NCI-H774 (cell line): ENCODE measurements at places on chromosomes 2 and 18.

- no peak for DNase-seq
Observed at GRCh38 chr2:152523091-152523490, 188.1 kb downstream of the FMNL2 start.

DNA sequence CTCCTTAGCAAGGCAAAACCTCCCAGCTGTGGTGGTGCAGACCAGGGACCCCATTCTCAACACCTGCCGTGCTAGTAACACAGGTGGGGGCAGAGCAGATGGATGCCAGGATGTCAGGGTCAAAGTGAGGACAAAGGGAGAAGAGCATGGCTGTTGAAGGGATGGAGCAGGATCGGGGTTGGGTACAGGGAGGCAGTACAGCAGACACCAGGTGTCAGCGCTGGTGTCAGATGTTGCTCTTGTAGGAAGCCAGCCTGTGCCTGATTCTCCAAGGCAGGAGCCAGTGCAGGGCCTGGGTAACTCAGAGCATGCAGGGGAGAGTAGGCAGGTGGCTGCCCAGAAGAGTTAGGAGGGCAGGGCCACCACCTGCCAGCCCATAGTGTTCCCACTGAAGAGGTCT lies 222.1 kb upstream of the SPRED2 start:
- no peak for DNase-seq

GRCh38 chr2:60934165-60934722 lies 52.9 kb downstream of the REL start:
- DNase-seq, result no peak

DNA sequence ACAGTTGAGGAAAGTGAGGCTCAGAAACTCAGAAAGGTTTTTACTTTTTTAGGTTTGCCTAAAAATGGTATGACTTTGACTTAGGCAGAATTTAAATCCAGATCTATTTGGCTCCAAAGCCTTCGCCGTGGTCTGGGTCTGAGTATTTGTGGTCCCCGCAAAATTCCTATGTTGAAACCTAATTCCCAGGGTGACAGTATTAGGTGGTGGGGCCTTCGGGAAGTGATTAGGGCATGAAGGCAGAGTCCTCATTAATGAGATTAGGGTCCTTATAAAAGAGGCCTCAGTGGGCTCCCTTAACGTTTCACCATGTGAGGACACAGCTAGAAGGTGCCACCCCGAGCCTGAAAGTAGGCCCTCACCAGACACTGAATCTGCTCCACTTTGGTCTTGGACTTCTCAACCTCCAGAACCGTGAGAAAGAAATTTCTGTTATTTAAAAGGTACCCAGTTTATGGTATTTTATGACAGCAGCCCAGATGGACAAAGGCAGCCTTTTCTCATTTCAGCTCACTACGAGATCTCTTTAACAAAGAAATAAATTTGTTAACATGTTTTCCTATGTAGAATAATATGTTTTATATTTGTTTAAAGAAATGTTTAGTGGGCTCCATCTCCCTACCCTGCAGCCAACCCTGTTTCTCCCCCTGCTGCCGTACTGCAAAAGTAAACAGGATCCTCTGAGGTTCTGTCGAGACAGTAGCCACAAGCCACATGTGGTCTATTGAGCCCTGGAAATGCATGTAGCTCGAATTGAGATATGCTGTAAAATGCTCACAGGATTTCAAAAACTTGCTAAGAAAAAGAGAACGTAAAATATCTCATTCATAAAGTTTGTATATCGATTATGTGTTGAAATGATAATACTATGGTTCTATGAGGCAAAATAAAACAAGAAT lies 80.6 kb downstream of the MOGAT1 start:
- DNase-seq, result no peak

GRCh38 chr2:20222769-20223406 lies 2.0 kb downstream of the SDC1 start:
- no peak for DNase-seq

- peak; percentile 5 for DNase-seq
Observed at GRCh38 chr2:152222975-152223637, 47.5 kb upstream of the STAM2 start.

DNA sequence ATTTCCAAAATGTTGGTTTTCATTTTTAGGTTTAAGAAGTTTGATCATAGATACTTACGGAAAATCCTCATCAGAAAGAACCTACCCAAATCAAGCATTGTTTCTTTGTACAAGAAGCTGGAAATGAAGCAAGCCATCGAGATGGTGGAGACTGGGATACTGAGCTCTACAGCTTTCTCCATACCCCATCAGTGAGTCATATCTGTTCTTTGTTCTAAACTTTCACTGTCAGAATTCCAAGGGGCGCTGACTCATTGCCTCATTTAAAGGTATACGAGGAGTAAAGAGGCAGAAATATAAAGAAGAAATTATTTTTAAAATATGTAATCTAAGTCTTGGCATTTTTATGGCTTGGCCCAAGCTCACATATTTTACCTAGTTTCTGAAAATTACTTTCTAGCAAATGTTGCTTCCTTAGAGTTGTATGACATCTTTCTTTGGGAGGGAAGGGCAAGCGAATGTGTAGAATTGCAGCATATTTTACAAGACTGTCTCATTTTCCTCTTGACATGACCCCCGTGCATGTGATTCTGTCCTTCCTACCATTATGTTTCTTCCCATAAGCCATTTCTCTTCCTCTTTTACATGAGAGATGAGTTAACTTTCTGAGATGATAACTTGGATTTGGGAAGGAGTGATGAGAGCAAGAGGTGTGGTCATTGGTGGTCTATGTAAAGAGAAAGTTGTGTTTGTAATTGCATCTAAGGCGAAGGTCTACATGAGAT lies 41.2 kb downstream of the SLC9A4 start:
- no peak for DNase-seq

DNA sequence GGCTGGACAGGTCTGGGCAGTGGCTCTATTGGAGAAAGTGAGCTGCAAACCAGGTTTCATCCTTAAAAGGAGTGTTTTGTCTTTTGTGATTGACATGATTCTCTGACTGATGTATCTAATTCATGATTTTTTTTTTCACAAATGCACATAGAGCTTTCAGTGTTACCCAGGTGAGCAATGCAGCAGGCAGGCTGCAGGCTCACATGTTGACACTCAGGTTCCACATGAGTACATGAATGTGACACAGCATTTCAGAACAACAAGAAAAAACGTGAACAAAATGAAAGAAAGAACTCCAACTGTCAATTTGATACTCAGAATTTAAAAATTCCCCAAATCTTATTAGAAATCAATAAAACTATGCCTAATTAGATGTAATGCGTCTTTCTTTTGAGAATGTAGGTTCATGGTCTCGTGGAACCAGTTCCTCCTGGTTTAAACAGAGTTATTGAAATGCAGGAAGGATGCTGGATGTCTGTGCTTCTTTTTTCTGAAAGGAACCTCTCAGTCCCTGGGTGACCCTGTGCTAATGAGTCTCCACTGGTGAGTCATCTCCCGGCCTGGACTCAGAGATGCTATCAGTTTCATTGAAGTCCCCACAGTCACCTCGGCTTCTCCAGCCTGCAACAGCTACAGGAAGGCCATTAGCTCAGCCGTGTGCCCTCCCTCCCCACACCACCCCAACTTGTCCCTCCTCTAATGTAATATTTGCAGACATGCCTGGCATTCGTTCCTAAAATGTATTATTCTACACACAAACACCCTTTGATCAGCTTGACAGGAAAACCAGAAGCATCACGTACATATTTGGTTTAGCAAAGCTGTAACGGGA lies 430.4 kb downstream of the LPIN1 start:
- DNase-seq, result no peak

DNA sequence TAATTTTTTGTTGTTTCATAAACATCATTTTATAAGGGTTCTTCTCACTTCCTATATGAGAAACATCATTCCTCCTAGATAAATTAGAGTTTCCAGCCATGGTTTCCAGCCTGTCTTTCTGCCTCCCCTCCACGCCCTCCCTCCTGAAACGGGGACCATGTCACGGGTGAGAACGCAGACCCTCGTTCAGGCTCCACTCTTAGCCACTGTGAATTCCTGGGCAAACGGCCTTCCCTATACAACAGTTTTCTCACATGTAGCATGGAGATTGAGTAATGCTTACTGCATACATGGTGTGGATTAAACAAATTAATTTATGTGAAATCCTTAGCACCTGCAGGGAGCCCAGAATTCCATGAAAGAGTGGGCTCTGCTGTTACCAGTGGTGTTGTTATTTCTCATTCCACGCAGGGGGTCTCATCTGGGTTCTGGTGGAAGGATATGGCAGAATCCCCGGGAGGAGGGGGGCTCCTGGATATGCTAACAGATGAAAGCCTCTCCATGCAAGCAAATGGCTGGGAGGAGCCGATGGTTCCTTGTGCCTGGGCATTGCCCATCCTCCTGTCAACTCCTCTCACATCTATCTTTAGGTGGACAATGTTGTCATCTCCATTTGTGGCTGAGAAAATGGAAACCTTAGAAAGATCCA lies 54.0 kb upstream of the TWIST2 start:
- no peak for DNase-seq

GRCh38 chr2:149648282-149649030 lies 60.9 kb upstream of the MMADHC start:
- no peak for DNase-seq

- no peak for DNase-seq
Observed at GRCh38 chr2:233503947-233504637, 62.5 kb downstream of the USP40 start.

GRCh38 chr2:125756431-125756830 lies 899.5 kb upstream of the GYPC start:
- no peak for DNase-seq

DNA sequence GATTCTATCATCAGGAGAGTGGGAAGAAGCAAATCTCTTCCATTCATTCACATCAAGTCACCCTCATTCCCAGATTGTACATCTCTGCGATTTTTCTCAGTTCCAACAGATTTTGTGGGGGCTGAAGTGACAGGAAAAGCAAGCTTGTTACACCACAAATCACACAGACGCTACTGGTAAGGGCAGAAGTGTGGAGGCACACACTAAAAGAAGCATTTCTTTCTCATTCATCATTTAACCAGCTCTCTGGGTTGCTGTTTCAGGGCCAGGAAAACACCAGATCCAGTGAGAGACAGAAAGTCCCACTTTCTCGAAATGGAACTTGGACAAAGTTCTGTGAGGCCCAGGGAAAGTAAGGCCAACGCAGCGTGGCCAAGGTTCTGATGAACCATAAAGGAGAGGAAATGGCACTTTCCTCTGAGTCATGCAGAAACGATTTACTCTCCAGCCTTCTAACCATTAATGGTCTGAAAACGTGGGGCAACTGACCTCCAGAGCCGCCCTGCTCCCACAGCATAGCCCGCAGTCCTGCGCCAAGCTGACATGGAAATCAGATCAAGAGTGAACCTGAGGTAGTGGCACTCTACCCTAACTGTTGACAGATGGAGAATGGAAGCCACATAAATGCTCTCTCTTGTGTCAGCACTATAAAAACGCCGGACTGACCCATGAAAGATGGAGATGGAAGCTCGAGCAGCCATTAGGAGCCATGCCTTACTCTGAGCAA lies 191.0 kb downstream of the C1D start:
- DNase-seq, result no peak
